ENCODE measurements at places on chromosomes 16 and 17. TPM values are rescaled to one million over a fixed set of nuclear protein-coding genes. Genes with fewer than 3 reads are reported as not detected.

DNA sequence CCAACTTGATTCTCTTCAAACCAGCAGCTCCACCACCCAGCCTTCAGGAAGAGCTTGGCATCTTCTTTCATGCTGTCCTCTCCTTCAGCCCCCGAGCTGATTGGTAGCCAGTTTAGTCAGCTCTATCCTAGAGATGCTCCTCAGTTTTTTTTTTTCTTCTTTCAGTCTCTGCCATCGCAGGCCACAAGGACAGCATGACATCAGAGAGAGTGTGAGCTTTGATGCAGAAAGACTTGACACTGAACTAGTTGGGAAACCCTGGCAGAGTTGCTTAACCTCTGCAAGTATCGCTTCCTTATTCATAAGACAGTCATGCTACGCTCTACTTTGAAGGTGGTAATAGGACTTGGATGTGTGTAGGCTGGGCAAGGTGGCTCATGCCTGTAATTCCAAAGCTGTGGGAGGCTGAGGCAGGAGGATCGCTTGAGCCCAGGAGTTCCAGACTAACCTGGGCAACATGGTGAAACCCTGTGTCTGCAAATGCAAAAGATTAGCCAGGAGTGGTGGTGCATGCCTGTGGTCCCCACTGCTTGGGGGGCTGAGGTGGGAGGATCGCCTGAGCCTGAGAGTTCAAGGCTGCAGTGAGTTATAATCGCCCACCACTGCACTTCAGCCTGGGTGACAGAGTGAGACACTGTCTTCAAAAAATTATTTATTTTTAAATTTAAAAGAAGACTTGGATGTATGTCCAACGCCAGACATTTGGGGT lies 2.6 kb downstream of the CD300LB start:
- DNase-seq = no peak

- no peak for DNase-seq
Measured at GRCh38 chr16:81443688-81444447, 740 bp upstream of the CMIP start.

DNA sequence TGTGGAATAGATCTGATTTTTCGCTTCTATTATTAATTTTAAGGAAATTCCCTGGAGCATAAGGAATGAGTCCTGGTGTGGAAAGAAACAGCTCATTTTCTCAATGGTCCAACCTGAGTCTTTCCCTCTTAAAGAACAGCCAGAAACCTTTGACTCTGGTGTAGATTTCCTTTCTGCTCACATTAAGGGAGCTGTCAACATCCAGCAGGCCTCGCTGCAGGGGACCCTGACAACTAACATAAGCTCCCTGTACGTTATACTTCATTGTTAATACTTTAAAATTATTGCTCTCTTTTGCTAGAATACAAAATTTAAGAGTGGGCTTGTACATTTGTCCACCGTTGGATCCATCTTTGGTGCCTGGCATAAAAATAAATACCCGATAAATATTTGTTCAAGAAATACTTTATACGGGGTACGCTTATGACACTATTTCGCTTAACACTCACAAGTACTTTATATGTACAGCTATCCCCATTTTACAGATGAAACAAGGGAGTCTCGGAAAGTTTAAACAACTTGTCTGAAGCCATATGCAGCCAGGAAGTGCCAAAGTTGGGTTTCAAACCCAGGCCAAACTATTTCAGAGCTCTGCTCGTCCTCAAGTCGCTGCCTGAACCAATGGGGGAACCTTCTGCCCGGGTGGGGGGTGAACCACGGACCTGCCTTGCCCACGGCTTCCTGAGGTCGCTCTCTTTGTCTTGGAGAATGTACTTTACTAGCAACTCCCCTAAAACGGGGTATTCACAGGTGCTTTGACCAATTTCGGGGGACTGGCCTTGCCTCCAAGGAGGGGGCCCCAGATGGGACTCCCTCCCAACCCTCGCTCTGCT lies 611 bp downstream of the SMARCE1 start:
- DNase-seq = peak; percentile 2

DNA sequence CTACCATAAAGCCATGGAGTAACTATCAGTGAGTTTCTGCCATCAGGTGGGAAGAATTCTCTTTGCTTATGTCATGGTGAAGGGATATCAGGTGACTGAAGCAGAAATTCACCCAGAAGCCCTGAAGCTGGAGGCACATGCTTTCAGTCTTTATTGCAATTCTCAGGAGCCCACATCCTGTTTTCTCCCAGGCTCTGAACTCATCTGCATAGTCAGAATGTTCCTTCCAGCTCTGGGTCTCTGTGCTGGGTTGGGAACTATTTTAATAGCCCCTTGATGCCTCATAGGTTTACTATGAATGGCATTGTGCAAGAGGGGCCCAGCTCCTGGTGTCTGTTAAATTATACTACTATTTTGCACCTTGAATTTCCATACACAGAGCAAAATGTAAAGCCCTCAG lies 198.4 kb upstream of the SOX9 start:
- DNase-seq = peak; percentile 97

- no peak for DNase-seq
Measured at GRCh38 chr16:30722443-30722842, 23.5 kb downstream of the SRCAP start.

DNA sequence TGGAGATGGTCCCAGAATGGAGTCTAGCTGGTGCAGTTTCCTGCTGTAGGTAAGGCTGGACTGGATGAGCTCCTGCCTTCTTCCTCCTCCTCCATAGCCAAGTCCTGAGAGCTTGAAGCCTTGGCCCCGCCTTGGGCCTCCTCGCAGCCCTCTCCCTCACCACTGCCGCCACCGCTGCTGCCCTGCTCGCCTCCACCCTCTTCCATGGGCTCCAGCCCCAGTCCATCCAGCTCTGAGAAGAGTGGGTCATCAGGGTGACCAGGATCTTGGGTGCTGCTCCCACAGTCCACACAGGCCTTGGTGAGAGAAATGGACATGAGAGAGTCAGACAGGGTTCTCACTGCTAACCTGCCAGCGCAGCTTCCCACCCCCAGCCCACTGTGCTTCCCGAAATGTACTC lies 11.2 kb downstream of the PER1 start:
- DNase-seq = no peak

- no peak for DNase-seq
Measured at GRCh38 chr16:87391324-87391949, 699 bp upstream of the MAP1LC3B start.

- DNase-seq = peak; percentile 8
Measured at GRCh38 chr16:22844416-22844815, 30.5 kb downstream of the HS3ST2 start.

DNA sequence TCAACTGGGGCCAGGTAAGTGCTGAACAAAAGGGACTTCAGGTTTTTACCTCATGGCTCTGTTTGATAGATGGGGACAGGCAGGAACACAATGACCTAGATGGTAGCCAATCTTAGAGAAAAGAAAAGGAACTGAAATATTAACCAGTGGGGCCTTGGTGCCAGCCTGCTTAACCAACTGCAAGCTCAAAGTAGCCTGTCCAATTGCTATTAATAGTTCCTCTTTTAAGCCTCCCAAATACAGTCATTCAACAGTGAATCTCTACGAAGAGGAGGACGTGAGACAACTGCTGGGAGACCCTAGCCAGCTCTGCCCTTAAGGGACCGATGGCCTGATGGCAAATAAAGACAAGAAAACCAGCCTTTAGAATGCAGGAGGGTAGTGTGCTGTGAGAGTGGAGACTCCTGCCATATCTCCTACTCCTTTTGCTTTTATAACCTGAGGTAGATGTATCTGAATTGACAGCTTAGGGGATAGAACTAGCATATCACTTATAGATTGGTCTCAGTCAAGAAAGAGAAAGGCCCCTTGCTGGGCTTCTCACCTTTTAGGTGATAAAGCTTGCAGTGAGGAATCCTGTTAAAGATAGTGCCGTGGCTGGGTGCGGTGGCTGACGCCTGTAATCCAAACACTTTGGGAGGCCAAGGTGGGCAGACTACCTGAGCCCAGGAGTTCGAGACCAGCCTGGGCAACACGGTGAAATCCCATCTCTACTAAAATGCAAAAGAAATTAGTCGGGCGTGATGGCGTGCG lies 28.3 kb downstream of the ARSG start:
- no peak for DNase-seq

- no peak for DNase-seq
Measured at GRCh38 chr16:17989255-17989654, 347.3 kb downstream of the NPIPA8 start.

DNA sequence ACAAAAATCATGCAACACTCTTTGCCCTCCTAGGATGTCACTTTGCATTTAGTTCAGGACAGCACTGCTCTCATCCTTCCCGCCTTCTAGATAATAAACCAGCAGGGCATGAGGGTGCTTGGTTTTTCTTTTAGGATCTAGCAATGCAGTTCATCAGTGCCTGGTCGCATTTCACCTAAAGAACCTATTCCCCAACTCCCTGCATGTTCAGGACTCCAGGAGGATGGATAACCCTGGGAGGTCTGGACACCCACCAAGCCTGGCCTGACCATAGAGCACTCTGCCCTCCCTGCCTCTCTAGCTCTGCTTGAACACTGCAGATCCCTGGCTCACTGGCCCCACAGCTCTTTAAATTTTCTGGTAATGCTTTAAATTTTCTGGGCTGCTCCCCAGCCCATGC lies 2.6 kb downstream of the SLFN12 start:
- no peak for DNase-seq

GRCh38 chr16:50316102-50316847 lies 49.9 kb downstream of the ADCY7 start:
- DNase-seq = no peak

DNA sequence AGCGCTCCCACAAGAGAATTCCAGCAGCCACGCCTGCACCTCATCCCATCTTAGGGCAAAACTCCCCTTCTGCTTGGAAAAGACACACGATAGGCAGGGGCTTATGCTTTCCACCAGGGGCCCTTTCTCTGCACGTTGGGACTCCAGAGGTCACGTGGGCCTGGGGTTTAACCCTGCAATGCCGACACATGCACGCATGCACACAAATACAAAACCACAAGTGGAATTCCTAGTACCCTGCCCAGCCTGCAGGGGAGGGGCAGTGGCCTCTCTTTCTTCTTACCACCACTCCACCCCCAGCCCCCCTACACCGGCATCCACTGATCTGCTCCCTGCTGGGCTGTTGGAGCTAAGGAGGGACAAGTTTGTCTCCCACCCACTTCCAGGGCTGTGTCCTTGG lies 16.8 kb upstream of the CCDC182 start:
- no peak for DNase-seq

GRCh38 chr17:56305007-56305406 lies 151.7 kb downstream of the ANKFN1 start:
- DNase-seq = no peak

GRCh38 chr17:56178203-56178602 lies 24.9 kb downstream of the ANKFN1 start:
- DNase-seq = no peak

- DNase-seq = no peak
Measured at GRCh38 chr17:57676543-57676942, 68.6 kb downstream of the CCDC182 start.

Gene DHRS13
- total RNA-seq = 7.3 TPM

Gene SMG6
- total RNA-seq = 22.8 TPM

Gene KRTAP9-2
- total RNA-seq = not detected

Gene RANBP10
- 5.5 TPM for total RNA-seq

Gene TEKT3
- not detected for total RNA-seq
